ENCODE measurements at places on chromosomes 7 and 10.

DNA sequence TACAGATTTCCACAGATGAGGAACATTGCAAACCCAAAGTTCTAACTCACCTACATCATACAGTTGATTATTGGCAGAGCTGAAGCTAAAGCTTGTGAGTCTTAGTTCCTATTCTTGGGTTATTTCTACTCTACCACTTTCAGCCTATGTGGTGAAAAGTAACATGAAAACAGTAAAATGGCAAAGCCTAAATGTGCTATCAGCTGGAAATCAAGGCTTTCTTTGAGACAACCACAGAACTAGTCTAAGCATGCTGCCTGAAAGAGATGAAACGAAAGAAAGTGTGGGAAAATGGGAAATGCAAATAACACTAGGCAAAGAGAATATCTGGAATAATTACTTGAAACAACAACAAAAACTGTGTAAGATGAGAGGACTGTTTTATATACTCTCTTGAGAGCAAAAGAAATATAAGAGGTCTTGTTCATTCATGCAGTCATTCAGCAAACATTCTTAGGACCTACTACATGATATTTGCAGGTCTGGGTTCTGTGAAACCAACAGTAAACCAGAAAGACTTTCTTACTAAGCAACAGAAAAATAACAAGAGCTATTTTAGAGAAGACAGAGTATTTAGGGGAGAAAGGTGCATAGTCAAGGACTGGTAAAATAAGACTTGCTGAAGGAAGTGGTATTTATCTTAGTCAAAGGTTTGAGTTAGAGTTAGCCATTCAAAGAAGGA is 437.1 kb downstream of the HTR7 start:
- DNase-seq = no peak

GRCh38 chr7:108093851-108094331 is 36.3 kb downstream of the LAMB4 start:
- no peak for DNase-seq

DNA sequence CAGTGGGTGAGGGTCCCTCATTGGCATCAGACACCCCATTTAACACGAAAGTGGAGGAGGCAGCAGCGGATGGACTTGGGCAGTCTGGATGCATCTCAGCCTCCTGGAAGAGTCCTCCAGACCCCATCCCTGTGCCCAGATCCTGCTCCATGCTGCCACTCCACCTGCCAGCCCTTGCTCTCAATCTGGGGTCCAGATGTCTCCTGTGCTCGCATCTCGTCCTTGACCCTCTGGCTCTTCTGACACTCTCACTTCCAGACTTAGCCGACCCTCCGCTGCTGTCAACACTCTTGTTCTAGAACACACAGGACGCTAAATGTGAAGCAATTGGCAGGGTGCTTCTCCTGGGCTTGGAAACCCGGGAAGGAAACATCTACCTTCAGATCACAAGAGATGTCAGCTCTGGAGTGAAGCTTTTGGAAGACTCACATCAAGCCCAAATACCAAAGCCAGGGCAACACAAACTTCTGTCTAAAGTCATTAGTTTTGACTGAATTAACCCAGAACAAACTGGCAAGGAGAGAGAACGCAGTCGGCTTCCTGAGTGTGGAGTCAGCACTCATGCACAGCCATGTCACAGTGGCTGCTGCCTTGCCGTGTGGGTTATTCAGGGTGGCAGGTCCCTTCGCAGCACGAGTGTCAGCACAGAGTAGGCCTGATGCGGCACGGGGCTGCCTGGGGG is 379.1 kb downstream of the TCERG1L start:
- no peak for DNase-seq

- no peak for DNase-seq
These were observed 62.6 kb upstream of the CACNA2D1 start for GRCh38 chr7:82506208-82506607.

GRCh38 chr10:2392145-2392812 is 655.0 kb upstream of the ADARB2 start:
- no peak for DNase-seq

- DNase-seq = no peak
These were observed 14.0 kb downstream of the SLC13A4 start for GRCh38 chr7:135713836-135714470.

GRCh38 chr10:132027423-132027983 is 38.2 kb upstream of the JAKMIP3 start:
- no peak for DNase-seq

DNA sequence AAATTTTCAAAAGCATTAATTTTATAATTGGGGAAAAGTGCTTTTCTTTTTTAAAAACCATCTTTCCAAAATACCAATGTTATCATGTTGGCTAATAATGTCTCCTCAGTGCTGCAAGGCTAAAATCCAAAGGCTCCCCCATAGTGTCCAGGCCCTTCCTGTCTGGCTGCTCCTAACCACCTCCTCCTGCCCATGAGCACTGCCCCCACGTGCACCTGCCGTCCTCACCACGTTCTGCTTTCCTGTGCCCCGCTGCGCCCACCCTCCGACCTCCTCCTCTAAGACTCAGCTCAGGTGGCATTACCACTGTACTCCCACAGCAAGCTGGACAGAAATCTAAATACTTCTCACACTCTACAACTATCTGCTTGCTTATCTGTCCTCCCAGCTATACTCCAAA is 17.7 kb downstream of the PAXIP1 start:
- DNase-seq = no peak

GRCh38 chr7:44288381-44288685 is 37.1 kb downstream of the CAMK2B start:
- peak; percentile 6 for DNase-seq

DNA sequence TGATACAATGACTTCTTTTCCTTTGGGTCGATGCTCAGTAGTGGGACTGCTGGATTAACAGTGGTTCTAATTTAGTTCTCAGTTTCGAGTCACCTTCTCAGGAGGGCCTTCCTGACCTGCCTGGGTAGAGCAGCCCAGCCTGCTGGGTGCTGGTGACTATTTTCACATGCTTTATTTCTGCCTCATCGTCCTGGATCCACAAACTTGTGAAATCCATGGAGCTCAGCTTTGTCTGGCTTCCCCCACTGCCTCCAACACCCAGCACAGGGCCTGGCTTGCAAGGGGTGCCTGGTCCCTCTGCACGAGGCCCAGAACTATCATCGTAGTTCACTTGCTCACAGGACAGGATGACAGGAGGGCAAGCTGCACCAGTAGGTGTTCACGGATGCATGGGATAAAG is 46.9 kb downstream of the SPOCK2 start:
- DNase-seq = no peak

DNA sequence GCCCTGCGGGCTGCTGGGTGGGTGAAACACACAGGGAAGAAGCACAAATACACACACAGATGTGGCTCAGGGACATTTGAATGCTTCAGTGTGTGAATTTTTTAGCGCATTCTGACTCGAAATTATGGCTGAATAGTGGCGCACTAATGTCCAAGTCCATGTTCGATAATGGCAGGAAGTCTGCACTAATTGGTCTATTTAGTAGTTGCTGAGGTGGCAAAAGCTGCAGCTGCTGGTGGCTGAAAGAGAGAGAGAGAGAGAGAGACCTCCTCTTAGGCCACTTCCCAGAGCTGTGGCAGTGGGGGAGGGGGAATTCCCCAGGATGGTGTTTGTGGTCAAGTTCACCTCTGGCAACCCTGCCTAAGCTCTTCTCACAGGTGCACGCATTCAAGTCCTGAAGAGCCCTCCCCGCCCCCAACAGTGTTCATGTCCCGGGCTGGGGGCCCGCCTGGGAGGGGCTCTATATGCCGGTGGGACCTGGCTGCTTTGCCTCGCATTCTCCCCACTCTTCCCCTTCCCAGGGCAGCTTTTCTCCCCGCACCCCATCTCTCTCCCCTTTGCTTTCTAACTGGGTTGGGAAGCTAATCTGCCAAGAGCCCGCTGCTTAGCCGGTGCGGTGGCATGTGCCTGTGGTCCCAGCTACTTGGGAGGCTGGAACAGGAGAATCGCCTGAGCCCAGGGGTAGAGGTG is 6.0 kb upstream of the MNX1 start:
- DNase-seq = no peak

GRCh38 chr10:6095810-6096570 is 7.2 kb downstream of the RBM17 start:
- DNase-seq = no peak

GRCh38 chr7:33243319-33243881 is 114.0 kb downstream of the BBS9 start:
- DNase-seq = no peak

DNA sequence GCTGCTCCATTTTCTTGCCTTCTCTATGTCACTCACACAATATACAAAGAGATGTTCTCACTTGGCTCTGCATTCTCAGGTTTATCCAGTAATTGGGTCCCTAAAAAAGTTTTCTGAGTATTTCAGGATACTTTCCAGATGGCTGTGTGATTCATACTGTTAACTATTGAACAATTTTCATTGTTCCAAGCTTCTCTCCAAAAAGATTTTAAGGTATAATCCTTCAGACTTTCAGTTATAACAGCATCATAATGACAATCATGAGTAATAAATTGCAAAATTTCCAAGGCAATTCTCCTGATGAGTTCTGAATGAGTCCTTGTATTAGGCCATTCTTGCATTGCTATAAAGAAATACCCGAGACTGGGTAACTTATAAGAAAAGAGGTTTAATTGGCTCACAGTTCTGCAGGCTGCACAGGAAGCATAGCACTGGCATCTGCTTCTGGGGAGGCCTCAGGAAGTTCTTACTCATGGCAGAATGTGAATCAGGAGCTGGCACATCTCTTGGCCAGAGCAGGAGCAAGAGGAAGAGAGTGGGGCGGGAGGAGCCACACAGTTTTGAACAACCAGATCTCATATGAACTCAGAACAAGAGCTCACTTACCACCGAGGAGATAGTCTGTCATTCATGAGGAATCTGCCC is 148.1 kb downstream of the SLC16A9 start:
- DNase-seq = no peak
